ENCODE measurements at places on chromosomes 4 and X.

DNA sequence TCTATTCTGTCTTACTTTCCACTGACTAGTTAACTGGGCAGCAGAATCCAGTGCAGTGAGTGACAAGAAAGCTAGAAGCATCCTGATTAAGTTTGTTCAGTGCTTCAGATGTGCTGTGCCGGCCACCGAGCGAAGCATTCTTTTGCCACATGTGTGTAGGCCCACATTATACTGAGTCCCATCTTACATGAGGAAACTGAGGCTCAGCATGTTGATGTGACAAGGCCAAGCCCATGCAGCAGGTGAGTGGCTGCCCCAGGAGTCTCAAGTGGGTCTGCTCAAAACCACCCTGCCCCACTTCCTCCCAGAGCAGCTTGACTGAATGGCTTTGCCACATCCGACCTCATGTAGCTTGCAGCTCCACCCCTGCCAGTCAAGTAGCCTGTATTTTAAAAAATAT is 50.5 kb downstream of the RHOH start:
- DNase-seq = no peak

- DNase-seq = peak; percentile 79
Observed at GRCh38 chr4:14168919-14169318, 541.4 kb upstream of the BOD1L1 start.

DNA sequence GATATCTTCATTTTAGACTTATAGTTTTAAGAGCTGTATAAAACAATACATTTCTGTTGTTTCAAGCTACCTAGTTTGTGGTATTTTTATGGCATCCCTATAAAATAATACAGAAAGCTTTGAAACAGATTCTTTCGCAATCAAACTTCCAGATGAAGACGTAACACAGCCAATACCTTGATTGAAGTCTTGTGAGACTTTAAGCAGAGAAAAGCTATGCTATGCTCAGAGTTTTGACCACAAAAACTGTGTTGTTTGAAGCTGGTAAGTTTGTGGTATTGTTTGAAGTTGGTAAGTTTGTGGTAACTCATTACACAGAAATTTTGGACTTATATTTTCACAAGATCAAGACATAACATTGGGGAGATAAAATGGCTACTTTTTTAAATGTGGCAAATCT is 201.8 kb upstream of the UGT8 start:
- DNase-seq = no peak

DNA sequence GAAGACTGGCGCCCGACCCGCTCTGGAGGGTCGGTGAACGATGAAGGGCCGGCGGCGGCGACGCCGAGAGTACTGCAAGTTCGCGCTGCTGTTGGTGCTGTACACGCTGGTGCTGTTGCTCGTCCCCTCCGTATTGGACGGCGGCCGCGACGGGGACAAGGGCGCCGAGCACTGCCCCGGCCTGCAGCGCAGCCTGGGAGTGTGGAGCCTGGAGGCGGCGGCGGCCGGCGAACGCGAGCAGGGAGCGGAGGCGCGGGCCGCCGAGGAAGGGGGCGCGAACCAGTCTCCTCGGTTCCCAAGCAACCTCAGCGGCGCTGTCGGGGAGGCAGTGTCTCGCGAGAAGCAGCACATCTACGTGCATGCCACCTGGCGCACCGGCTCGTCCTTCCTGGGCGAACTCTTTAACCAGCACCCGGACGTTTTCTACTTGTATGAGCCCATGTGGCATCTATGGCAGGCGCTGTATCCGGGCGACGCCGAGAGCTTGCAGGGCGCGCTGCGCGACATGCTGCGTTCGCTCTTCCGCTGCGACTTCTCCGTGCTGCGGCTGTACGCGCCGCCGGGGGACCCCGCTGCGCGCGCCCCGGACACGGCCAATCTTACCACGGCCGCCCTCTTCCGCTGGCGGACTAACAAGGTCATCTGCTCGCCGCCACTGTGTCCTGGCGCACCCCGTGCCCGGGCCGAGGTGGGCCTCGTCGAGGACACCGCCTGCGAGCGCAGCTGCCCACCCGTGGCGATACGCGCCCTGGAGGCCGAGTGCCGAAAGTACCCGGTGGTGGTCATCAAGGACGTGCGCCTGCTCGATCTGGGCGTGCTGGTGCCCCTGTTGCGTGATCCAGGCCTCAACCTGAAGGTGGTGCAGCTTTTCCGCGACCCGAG is 568 bp downstream of the CHST7 start:
- no peak for DNase-seq

DNA sequence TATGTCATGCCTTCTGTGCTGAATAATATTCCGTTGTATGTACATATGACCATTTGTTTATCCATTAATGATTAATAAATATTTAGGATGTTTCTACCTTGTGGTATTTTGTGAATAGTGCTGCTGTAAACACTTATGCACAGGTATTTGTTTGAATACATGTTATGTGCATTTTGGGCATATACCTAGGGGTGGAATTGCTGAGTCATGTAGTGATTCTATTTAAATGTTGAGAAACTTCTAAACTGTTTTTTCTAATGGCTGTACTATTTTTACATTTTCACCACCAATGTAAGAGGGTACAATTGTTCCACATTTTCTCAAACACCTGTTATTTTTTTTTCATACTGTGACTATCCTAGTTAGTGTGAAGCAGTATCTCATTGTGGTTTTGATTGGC is 1318.6 kb downstream of the TECRL start:
- DNase-seq = no peak

- peak; percentile 43 for DNase-seq
Observed at GRCh38 chrX:110135618-110136017, 132.7 kb downstream of the TMEM164 start.

DNA sequence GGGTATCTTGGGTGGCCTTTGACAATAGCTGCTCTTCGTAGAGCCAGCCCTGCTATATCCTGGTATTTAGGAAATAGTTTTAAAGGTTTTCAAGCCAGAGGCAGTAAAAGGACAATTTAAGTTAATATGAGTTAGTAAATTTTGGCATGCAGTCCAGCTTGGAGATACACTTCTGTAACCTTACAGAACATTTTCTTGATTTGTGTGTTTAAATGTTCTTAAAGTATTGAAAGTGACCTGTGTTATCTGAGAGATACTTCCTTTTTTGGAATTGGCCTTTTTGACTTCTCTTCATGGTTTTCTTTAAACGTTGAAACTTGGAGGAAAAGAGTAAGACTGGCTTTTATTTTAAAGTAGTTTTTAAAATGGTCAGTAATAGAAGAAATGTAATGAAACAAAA is 25.5 kb downstream of the PDLIM5 start:
- DNase-seq = no peak

GRCh38 chr4:152467101-152467500 is 68.8 kb downstream of the FBXW7 start:
- peak; percentile 14 for DNase-seq

GRCh38 chr4:183443655-183444213 is 702 bp upstream of the CDKN2AIP start:
- peak; percentile 38 for DNase-seq

- DNase-seq = no peak
Observed at GRCh38 chr4:17276776-17277175, 235.1 kb downstream of the QDPR start.

GRCh38 chr4:139808381-139808807 is 142.8 kb downstream of the MGST2 start:
- DNase-seq = no peak

- peak; percentile 55 for DNase-seq
Observed at GRCh38 chrX:132023896-132024386, 839 bp downstream of the STK26 start.

DNA sequence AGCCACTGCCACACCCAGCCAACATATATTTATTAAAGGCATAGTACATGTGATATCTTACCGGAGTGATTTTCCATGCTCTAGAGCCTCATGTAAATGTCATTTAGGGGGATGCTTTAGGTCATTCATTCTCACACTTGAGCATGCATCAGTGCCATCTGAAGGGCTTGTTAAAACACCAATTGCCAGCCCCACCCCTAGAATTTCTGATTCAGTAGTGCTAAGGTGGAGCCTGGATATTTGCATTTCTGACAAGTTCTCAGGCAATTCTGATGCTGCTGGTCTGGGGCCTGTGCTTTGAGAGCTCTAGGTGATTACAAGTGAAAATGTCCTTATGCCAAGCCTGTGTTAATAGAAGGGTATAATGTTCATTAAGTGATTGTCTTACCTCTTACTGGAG is 107.7 kb downstream of the PHEX start:
- no peak for DNase-seq

GRCh38 chr4:54439831-54440243 is 210.7 kb downstream of the PDGFRA start:
- DNase-seq = peak; percentile 89

DNA sequence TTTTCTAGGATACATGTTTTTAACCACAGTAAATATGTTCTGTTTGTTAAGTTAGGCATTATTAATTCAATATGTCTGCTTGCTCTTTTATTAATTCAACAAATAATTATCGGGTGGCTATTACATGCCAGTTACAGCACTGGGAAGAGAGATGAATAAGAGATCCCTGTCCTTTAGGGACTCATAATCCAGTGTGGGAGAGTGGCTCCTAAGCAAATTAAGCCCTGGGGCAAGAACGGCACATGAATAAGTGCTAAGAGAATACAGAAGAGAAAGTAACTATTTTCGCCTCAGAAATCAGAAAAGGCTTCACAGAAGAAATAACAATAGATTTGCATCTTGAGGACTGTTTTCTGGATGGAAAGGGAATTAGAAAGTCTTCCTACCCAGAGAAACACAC is 236.7 kb downstream of the NR3C2 start:
- DNase-seq = no peak

GRCh38 chr4:160265836-160266235 is 1163.0 kb downstream of the RAPGEF2 start:
- no peak for DNase-seq

DNA sequence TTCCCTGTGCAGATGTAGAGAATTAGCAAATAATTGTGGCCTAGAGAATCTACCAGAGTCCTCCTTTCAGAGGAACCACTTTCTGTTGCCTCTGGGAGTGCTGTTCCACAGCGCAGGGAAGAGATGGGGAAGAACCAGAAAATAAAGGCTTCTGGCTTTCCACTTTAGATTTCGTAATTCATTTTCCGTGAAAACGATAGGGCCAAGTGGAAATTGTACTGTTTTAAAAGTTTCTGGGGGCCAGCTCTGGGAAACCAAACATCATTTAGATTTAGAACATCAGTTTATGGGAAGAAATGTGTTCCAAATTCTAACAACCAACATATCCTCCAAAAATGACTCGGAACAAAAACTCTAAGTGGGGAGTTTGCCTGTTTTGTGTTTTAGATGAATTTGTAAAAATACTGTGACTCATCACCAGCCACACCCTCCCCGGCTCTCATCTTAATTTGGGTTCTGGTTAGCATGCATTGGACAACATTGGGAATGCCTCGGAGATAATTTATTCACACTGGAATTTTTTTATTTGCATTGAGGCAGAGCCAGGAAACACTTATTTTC is 65.2 kb upstream of the LNX1 start:
- no peak for DNase-seq

DNA sequence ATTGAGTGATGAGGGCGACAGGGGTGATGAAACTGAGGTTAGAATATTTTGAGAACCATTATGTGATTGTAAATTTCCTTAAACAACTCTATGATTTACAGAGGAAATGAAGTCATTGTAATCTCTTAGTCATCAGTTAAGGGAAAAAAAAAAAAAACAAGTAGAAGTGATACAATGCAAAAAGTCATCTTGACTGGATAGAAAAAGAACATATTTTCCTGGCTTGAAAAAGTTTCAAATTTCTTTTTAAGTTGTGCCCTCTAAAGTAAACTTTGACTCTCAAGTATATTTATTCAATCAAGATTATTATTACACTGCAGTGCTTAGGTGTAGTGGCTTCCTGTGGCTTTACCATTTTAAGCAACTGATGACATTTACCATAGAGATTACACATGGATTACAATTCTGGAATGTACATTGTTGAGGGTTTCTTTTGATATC is 40.6 kb downstream of the GABRB1 start:
- DNase-seq = no peak

GRCh38 chr4:6992728-6993677 is 50.2 kb upstream of the TADA2B start:
- DNase-seq = no peak

GRCh38 chr4:42395595-42395994 is 1.7 kb upstream of the SHISA3 start:
- DNase-seq = no peak

- DNase-seq = no peak
Observed at GRCh38 chr4:67465032-67465762, 80.1 kb downstream of the CENPC start.

GRCh38 chrX:21946925-21947641 is 6.6 kb downstream of the SMS start:
- DNase-seq = no peak

- no peak for DNase-seq
Observed at GRCh38 chr4:38163216-38164006, 203.2 kb downstream of the PTTG2 start.

- no peak for DNase-seq
Observed at GRCh38 chrX:12648995-12649394, 142.2 kb upstream of the PRPS2 start.

GRCh38 chr4:151691639-151692442 is 69.0 kb downstream of the GATB start:
- DNase-seq = no peak

DNA sequence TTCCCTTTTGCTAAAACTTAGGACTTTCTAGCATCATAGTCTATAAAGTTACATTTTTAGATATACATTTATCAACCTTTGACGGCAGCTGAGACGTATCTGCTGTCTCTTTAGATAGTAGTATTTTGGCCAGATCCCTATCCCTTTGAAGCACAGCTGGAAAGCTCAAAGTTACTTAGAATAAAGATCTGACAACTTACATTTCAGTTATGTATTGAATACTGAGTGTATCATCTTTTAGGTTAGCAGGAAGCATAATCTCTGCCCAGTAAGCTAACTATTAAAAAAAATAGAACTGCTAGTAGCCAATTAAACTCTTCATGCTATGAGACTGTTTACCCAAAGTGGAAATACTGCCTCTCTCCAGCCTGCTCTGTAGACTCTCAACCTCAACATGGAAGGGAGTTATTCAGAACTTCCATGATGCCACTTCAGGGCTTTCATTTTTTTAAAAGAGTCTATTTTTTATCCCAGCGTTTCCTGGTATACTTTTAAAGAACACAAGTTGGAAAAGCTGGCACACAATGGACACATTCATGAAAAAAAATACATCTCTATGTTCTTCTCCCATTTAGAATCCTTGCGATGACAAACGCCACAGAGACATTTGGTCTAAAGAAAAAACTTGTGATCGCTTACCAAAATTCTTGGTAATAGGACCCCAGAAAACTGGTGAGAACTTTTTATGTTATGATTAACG is 126.3 kb downstream of the PRSS12 start:
- DNase-seq = no peak

DNA sequence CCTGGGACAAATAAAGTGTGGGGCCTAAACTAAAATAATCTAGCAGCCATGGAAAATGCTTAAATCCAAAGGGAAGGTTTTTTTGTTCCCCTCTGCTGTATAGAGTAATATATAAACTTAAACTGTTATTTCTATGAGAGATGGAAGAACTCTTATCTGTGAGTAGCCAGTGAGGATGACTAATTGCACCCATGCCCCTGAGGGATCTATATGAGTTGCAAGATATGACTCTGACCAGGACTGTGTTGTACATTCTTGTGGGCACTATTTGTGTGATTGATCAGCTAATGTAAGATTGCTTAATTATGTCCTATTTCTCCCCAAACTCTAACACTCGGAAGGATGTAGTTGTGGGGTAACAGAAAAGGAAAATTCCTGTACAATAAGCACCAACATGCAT is 35.2 kb upstream of the AMBN start:
- no peak for DNase-seq

GRCh38 chr4:121977251-121978171 is 25.7 kb upstream of the TRPC3 start:
- DNase-seq = no peak

GRCh38 chr4:82939414-82939813 is 38.9 kb downstream of the THAP9 start:
- no peak for DNase-seq

All from CD14-positive monocyte (primary cell).